Left lung (tissue), 14 donors: ENCODE measurements at places on chromosomes 5 and 9. TPM values are rescaled to one million over a fixed set of nuclear protein-coding genes. Genes with fewer than 3 reads are reported as not detected.

Gene DDX4
- 0.48 TPM for polyA plus RNA-seq

Gene TEX10
- 39.0 TPM for polyA plus RNA-seq

Gene ZNF658
- polyA plus RNA-seq, result 8.0 TPM

Gene HTR4
- 0.45 TPM for polyA plus RNA-seq

Gene DYNC2I2
- 49.4 TPM for polyA plus RNA-seq

Gene CANX
- polyA plus RNA-seq, result 392 TPM

Gene POLR1E
- polyA plus RNA-seq, result 28.2 TPM
